Activated CD4-positive, alpha-beta T cell treated with anti-CD3 and anti-CD28 coated beads for 36 hours (primary cell): ENCODE measurements at places on chromosomes 7 and 10. TPM values are rescaled to one million over a fixed set of nuclear protein-coding genes. Genes with fewer than 3 reads are reported as not detected.

- no peak for DNase-seq
These were observed 401.9 kb downstream of the THSD7A start for GRCh38 chr7:11430112-11430511.

Gene HOXA1
- total RNA-seq, result 0.14 TPM

GRCh38 chr10:117652228-117653169 lies 110.0 kb downstream of the EMX2 start:
- DNase-seq, result no peak

DNA sequence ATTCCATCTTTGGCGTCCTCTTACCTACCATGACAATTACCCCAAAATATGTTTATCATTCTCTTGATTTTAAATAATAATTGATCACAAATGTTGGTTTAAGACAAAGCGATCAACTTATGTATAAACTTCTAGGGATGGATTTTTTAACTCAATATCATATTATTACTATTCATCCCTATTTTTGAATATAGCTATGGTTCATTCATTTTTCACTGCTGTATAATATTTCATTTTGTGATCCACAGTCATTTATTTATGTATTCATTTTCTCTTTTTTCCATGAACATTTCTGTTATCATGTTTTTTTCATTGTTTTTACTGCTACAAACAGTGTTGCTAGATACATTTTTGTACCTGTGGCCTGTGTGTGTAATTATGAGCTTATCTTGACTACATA lies 61.3 kb upstream of the MET start:
- DNase-seq, result no peak

DNA sequence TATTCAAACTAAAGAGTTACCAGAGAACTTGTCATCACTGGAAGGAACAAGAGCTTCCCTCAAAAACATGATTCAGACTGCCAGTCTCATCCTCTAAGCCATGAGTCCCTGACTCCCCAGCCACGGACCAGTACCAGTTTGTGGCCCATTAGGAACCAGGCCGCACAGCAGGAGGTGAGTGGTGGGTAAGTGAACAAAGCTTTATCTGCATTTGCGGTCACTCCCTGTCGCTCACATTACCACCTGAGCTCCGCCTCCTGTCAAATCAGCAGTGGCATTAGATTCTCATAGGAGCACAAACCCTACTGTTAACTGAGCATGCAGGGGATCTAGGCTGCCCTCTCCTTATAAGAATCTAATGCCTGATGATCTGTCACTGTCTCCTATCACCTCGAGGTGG lies 42.2 kb upstream of the C10orf90 start:
- DNase-seq, result no peak

GRCh38 chr7:44872787-44873186 lies 12.5 kb downstream of the PURB start:
- no peak for DNase-seq

Gene ANKRD22
- 0.37 TPM for total RNA-seq

DNA sequence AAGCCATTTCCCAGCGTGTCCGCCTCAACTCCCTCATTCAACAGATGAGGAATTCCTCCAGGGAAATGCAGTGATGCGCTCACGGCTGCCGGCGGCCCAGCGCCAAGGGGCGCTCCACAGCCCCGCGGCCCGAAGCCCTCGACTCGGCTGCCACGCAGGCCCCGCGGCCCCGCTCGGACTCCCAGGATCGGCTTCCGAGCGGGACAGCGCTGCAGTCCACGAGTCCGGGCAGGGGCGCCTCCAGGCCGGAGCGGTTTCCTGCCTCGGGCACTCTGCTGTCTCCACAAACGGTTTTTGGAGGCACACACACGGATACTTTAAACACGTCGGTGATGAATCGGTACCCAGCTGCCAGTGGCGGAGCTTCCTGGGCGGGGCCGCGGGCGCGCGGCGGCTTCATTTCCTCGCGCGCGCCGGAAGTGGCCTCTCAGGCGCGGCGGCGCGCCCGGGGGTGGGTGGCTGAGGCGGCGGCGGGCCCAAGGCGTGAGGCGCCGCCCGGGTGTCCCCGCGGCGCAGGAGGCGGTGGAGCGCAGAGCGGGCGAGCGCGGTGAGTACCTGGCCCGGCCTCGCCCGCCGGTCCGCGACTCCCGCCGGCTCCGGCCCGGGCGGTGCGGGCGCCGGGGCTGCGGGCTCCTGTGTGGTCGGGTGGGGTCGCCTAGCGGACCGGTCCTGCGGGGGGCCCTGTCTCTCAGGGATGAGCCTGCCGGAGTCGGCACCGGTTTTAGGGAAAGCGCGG lies at the start of gene CSGALNACT2:
TSS of gene CSGALNACT2 (plus strand) at position 425 of the 736 bp plus-strand sequence. CDS start 16,705 bp downstream, outside the sequence.
- peak; percentile 94 for DNase-seq

DNA sequence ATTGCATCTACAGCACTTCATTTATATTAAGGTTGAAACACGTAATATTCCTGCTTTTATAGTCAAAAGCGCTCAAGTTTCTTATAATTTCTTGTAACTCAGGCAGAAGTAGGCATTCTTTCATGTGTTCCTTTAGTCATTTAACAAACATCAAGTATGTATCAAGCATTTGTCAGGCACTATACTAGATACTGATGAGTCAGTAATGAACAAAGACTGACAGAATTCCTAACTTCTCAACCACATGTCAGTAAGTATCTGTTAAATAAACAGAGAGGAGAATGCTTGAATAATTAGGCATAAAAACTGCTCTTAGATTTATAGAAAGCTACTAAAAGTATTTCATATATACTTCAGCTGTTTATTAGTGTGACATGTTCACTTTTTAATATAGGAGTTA lies 9.9 kb downstream of the CRPPA start:
- DNase-seq, result no peak

DNA sequence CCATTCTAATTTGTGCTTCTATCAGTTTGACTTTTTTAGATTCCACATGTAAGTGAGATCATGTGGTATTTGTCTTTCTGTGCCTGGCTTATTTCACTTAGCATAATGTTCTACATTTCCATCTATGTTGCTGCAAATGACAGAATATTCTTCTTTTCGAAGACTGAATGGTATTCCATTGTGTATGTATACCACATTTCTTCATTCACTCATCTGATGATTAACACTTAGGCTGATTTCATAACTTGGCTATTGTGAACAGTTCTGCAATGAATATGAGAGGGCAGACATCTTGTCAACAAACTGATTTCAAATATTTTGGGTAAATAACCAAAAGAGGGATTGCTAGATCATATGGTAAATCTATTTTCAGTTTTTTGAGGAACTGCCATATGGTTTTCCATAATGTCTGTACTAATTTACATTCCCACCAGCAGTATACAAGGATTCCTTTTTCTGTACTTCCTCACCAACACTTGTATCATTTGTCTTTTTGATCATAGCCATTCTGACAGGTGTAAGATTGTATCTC lies 52.9 kb downstream of the ZNF22 start:
- DNase-seq, result no peak

Gene IFIT2
- total RNA-seq, result 38.2 TPM

DNA sequence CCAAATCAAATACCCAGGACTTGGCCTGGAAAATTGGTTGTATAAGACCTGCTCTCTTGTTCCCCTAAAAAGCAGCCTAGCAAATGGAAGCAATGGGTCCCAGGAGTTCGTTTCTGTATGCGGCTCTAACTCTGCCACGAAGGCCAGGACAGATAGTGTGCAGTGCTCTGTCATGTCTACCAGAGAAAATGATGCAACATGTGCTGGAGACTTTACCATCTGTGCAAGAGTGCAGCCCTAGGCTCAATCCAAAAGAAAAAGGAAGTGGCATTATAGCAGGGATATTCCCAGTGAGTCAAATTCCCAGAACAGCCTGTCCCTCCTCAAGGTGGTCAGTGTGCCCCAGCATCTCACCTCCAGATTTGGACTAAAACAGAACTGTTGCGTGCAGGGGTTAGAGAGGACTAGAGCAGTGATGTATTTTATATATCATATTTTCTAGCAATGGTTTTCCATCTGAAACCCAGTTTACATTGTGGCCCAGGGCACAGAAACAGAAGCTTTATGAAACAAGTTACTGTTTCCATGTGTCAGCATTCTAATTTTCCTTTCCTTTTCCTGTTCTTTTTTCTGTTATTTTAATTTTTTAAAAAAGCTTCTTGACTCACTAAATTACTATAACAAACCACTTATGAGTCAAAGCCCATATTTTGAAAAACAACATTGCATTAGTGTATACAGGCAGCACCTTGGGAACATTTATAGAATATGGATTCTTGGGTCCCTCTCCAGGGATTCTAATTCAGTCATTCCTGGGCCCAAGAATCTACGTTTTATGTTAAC lies 311.2 kb downstream of the RNLS start:
- DNase-seq, result peak; percentile 35

Gene UNCX
- total RNA-seq, result not detected

DNA sequence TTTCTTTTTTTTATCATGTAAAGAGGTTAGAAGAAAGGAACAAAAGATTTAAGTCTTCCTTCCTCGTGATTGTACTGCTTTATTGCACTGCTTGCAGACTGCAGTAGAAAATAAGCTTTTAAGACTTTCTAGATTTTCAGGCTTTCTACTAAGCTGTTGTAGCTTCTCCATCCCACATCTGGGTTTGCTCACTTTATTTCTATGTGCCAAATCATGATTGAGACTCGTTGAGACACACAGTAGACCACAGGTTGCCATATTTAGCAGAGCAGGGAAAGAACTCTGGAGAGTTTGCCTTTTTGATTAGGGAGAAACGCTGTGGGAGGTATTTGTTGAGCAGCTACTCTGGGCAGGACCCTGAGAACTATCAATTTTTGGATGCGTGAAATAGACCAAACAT lies 89.2 kb upstream of the BTBD16 start:
- DNase-seq, result no peak

Gene POMZP3
- 9.9 TPM for total RNA-seq

DNA sequence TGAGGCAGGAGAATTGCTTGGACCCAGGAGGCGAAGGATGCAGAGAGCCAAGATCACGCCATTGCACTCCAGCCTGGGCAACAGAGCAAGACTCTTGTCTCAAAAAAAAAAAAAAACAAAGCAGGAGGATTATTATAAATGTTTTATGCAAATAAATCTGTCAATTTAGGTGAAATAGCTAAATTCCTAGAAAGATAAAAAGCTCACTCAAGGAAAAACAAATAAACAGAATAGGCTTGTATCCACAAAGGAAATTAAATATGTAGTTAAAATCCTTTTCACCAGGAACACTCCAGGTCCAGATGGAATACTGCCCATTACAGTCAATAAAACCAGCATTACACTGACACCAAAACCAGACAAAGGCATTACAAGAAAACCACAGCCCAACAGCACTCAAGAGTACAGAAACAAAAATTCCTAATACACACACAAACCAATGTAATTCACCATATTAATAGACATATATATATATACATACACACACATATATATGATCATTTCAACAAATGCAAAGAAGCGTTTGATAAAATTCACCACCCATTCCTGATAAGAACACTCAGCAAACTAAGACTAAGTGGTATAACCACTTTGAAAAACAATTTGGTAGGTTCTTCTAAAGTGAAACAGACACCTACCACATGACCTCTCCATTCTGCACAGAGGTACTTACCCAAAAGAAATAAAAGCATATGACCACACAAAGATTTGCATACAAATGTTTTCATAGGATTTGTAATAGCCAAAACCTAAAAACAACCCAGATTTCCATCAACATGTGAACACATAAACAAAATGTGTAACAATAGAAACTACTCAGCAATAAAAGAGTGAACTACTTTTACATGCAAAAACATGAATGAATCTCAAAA lies 38.8 kb downstream of the ABI1 start:
- no peak for DNase-seq

DNA sequence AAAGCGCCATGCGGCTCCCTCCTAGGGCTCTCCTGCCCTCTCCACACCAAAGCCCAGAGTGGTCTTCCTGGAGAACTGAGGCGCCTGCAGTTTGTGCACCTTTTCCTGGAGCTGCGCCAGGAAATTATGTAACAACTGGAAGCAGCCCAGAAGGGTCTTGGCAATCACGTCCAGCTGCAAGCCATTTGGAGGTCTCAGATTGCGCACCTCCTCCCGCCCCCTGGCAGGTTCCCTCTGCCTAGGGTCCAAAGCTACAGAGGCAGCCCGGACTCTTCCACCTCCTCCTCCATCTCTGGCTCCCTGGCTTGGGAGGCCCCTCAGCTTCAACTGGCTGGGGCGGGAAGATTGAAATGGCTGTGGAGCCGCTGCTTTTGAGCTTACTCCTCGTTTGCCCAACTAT lies 34.0 kb upstream of the SFTPD start:
- no peak for DNase-seq

Gene DDX21
- 187 TPM for total RNA-seq

Gene EPO
- total RNA-seq, result not detected

GRCh38 chr10:13751191-13751764 lies 164.5 kb downstream of the PRPF18 start:
- no peak for DNase-seq

DNA sequence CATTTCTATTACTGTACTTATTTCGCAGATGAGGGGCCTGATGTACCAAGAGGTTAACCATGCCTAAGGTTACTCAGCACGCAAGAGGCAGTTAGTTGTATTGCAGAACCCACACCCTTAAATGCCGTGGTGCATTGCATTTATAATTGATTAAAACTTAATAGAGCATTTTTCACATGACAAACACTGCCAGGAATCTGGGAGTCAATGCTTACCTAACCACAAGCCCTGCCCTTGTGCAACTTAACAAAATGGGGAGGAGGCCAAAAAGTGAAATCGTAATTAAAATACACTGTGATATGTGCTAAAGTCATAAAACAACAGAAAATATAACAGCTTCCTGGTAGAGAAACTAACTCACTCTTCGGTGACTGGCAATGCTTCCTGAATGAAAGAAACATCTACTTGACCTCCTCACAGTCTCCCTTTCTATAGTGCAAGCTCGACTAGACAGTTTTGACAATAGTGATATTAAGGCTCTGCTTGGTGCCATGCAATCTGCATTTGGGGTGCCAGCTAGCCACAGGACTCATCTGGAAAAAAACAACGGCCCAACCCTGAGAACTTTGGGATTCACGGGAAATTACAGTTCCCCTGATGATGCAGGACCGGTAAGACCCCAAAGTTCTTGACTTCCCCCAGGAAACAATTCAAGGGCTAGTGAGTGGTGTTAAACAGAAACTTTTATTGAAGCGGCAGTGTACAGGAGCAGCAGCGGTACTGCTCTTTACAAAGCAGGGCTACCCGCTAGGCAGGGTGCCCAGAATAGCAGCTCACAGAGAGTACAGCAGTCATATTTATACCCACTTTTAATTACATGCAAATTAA lies 612.4 kb downstream of the TNS3 start:
- no peak for DNase-seq

- DNase-seq, result no peak
These were observed 857 bp upstream of the FOXP2 start for GRCh38 chr7:114413761-114414155.

GRCh38 chr7:24617957-24618616 lies 44.8 kb downstream of the PALS2 start:
- DNase-seq, result no peak

DNA sequence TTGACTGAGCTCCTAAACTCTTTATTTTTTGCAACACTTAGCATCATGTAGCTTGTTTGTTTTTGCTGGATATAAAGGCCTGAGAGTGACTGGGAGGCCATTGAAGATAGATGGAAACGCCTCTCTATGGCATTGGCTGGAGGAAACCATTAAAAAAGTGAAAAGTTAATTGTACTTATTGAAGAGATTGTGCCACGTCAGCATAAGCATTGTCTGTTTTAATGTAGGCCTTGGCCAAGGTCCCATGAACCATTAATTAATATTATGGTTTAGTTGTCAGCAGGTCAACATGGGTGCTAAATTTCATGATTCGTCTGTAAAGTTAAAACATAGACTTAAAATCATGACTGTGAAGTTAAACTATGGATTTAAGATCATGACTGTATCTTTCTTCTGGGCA lies 178.6 kb downstream of the GATA3 start:
- DNase-seq, result no peak

Gene ZSCAN21
- total RNA-seq, result 6.4 TPM

- DNase-seq, result no peak
These were observed 89.4 kb upstream of the SLC13A1 start for GRCh38 chr7:123289200-123289599.

- DNase-seq, result peak; percentile 45
These were observed 221.7 kb downstream of the PHTF2 start for GRCh38 chr7:78020136-78020873.
